CD4-positive, alpha-beta T cell treated with Interleukin-1 beta for 1 hour (primary cell): ENCODE measurements at places on chromosomes 13 and 19.

DNA sequence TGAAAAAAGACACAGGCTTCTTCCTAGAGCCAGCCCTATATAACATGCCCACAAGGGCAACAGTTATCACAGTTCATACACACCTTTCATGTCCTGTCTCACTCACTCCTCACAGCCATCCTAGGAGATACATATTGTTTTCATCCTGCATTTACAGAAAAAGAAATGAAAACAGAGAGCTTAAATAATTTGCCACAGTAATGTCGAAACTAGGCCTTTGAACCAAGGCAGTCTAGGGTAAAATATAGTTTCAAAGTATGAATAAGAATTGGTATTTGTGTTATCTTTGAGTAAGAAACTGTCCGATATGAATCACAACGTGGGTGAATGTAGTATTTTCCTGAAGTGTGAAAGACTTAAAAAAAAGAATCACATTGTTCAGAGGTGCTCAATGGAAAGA lies 26.8 kb downstream of the CLDN10 start:
- DNase-seq = no peak

DNA sequence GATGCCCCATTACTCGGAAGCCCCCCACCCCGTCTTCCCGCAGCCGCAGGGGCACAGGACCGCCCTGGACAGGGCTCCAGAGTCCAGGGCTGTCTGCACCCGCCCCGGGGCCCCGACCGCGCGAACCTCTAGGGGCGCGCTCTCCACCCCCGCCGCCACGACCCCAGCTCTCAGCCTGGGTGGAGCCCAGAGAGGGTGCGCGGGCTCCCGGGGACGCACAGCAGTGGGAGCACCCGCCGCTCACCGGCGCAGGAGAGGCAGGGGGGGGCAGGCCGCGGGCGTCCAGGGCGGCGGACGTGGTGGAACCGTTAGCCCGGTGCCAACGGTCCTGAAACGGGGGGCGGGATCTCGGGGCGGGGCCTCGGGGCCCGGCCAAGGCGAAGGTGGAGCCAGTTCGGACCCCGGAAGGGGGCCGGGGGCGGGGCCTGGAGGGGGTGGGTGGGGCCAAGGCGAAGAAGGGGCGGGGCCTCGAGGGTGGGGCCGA lies at the start of gene ATP8B3:
ATP8B3 (minus strand) TSS at position 335 of the 484 bp plus-strand sequence. CDS start 540 bp downstream, outside the sequence.
- DNase-seq = peak; percentile 85

DNA sequence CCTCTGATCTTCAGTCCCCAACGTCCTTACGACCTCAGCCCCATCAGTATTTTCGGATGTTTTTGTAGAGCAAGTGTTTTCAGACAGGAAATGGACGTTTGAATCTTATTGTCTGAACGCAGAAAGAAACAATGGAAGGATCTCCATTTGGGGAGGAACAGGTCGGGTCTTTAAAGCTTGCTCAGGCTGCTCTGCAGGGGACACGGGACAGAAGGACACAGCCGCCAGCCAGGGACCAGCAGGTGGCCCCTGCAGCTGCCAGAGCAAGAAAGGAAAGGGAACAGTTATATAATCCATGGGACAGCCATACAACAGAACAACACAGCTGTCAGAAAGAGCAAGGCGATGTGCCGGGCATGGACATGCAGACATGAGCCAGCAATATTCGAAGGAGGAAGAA lies 18.5 kb upstream of the IGLON5 start:
- no peak for DNase-seq

- DNase-seq = no peak
Observed at GRCh38 chr19:34998777-34999497, 1.2 kb upstream of the GRAMD1A start.

DNA sequence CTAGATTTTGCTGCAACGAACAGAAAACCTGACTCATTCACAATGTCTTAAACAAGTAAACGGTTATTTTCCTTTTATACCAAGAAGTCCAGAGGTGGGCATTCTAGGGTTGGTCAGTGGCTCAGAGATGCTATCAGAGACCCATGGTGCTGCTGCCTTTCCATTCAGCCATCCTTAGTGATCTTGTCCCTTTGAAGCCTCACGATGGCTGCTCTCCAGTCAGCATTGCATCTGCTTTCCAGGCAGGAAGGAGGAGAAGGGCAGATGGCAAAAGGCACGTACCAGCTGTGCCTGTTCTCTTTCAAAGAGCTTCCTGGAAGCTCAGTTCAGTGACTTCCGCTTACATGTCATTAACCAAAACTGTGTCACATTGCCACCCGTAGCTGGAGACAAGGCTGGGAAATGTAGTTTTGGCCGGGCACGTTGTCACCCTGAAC lies 30.1 kb downstream of the WDFY2 start:
- peak; percentile 65 for DNase-seq

DNA sequence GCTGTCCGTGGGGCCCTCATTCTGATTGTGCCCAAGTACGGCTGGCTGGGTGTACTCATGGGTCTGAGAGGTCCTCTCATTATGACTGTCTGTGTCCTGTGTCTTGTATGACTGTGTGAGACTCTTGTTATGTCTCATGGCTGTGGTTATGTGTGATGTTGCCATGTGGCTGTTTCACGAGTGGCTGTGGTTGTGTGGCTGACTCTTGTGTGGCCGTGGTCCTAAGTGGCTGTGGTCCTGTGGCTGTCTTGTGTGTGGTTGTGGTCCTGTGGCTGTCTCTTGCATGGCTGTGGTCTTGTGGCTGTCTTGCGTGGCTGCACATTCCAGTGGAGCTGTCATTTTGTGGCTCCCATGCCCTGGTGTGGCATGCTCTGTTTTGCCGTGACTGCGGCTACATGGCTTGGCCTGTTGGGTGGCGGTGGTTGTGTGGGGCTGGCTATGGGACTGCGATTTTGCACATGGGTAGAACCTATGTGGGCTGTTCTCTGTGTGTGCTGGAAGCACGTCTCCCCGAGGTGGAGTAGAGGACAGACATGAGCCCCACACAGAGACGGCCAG lies 2.5 kb downstream of the LYL1 start:
- peak; percentile 81 for DNase-seq

- DNase-seq = no peak
Observed at GRCh38 chr19:29662604-29663404, 2.5 kb upstream of the PLEKHF1 start.
